ENCODE measurements at places on chromosomes 6 and 20.

GRCh38 chr20:12086359-12086758, 168.7 kb downstream of the BTBD3 start:
- peak; percentile 36 for DNase-seq

DNA sequence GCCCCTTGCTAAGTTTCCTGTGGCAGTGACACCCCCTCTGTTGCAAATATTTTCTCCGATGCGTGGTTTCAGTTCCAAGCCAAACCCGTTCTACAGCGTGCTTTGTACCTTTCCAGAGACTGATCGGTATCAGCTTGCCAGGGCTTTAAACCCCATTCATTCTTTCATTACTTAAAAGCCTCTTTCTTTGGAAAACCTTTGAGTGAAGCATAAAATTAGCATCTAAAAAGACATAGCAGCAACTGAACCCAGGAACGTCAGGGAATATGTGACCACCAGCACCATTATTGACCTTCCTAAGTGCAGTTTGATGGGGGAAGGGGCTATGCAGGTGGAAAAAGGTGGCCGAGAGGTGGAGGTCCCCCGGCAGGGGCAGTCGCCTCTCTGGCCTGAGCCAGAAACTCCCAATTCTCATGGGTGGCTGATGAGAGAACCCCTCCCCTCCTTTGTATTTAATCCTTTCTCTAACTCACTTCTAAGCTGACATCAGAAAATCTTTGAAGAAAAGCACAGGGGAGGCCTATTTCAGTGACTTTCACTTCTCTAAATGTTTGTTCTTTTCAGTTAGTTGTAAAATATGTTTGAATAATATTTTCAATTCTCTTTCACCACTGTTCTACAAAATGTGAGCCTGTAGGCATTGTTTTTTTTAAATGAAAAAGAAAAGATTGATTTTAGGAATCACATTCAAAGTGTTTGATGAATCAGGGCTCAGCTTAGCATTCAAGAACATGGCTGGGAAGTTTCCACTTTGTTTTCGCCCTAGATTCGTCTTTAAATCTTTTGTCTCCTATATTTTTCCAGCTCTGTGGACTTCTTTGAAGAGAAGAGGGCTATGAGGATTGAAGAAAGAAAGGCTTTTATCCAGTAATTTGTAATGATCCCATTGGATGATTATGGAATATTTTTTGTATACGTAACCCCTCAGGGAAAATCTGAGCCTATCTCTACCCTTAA, 89.2 kb downstream of the RSPH3 start:
- no peak for DNase-seq

GRCh38 chr20:21315138-21315537, 12.0 kb downstream of the XRN2 start:
- DNase-seq = peak; percentile 78

GRCh38 chr20:17681726-17682102, 328 bp downstream of the RRBP1 start:
- no peak for DNase-seq

GRCh38 chr6:137494988-137495702, 951 bp upstream of the OLIG3 start:
- no peak for DNase-seq

GRCh38 chr20:57716901-57717300, 7.1 kb upstream of the PMEPA1 start:
- no peak for DNase-seq

DNA sequence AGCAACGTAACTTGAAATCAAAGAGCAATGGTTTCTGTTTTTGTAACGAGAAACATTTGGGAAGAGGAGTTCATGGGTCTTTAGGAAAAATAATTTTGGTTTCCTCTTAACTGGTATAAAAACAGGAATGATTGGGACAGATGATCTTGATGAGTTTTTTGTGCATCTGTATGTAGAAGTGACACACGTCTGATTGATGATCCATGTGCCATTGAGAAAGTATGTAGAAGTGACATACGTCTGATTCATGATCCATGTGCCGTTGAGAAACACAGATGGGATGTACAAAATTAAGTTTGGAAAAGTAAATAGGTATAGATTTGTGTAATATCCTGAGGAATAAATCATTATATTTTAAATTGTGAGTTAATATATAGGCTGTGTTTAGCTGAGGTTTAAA, 2.1 kb downstream of the KIAA1586 start:
- DNase-seq = peak; percentile 25

DNA sequence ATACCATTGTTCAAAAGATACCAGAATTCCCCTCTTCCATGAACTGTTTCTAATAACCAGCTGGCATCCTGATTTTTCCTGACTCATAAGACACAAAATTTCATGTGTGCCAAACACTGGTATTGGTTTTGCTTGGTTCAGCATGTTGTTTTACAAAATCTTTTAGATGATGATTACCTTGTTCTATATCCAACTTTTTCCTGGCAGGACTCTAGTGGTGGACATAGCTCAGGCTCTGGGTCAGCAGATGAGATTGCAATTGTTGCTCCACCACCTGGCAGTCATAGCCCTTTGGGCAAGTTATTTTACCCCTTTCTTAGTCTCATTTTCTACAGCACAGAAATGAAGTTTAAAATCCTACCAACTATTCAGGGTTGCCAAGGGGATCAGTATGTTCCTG, 6.2 kb downstream of the TRIM38 start:
- DNase-seq = peak; percentile 17

DNA sequence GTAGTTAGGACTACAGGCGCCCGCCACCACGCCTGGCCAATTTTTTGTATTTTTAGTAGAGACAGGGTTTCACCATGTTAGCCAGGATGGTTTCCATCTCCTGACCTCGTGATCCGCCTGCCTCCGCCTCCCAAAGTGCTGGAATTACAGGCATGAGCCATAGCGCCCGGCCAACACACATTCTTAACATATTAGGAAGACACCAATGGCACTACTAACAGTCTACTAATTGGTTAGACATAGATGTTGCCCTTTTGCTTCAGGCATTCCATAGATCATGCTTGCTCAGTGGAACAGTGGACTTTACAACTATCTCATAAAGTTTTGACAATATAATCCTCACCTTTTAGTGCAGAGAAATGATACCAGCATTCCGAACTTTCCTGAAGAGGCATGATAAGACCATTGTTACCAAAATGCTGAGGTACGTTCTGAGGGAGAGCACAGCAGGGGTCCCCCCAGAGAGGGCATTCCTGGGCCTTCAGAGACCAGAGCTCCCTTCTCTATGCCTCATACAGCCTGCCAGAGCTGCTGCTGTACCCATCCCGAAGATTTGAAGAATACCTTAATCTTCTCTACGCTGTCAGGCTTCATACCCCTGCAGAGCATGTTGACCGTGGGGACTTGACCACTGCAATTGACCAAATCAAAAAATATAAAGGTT, 89.4 kb downstream of the ECT2L start:
- no peak for DNase-seq

DNA sequence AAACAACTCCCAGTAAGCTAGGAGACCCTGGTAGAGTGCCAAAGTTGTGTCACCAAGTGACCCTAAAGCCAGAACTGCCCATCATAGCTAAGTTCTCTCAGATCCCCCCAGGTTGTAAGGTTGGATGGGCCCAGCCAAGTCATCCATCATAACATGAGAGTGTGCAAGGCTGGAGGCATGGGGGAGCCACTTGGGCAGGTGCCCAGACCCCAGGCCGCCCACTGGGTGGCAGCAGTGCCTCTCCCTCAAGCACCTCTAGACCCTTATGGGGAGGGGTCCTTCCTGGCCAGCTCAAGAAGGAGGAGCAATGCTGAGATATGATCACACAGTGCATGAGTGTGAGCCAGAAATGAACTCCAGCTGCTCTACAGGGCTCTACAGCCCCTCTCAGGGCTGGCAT, 154.5 kb downstream of the MYLK4 start:
- DNase-seq = no peak

GRCh38 chr6:169942173-169942572, 190.8 kb downstream of the ERMARD start:
- DNase-seq = no peak

DNA sequence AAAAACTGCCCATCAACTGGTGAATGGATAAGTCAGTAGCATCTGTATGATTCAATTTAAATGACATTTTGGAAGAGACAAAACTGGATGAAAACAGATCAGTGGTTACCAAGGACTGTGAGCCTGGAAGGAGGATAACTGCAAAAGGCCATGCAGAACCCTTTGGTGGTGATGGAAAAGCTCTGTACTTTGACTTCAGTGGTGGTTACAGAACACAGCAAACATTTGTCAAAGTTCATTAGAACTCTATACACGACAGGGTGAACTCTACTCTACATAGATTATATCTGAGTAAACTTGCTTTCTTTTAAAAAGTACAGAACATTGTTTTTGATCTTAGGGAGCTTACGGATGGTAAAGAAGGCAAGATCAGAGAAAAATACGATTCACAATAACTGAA, 111.9 kb upstream of the HTR1E start:
- no peak for DNase-seq

DNA sequence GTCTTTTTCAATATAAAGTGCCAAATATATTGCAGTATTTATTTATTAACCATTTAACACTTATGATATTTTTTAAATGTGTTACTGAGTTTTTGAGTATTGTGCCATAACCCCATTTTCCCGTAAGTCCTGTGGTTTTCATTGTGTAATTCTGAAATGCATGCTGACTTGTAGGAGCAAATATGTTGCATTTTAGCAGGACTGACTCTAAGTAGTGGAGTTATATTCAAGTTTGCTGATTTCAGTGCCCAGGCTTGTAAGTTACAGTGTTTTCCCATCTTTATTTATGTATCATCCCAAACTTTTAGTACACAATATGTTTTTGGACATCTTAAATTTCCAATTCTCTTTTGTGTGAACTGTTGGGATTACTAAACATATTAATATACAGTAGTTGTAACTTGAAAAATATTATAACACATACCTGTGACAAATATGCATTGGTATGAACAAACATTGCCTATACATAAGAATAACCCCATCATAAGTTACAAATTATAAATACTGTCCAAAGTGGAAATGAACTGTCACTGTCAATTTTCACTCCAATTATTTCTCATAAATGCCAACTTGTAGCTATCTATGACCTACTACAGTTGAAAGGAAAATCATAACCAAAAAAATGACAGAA, 179.3 kb upstream of the RUNX2 start:
- DNase-seq = peak; percentile 55

DNA sequence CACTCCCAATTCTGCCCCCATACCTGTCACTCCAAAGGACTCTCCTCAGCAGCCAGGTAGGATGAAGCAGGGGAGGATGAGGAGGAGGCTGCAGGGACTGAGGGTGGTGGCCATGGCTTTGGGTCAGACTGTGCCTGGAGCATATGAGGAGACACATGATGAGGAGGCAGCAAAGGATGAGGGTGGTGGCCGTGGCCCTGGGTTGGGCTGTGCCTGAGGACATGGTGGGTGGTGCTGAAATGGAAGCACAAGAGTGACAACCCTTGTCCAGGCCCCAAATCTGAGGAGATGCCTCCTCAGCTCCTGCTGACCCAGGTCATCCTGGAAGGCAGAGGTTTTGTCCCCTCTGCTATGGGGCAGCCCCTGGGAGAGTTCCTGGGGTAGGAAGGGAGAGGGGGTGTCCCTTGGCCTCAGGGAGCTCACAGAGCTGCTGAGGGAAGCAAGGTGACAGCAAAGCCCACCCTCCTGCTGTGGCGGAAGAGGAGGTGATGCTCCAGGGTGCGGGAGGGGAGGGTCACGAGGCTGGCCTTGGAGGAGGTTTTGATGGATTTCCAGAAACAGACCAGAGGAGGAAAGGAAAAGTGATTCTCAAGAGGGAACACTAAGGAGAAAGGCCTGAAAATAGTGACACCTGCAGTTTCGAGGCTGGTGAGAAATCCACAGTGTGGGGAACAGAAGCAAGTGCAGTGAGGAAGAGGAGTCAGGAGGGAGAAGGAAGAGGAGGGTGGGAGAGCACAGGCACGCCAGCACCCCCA, 4.6 kb downstream of the RAET1G start:
- DNase-seq = no peak

DNA sequence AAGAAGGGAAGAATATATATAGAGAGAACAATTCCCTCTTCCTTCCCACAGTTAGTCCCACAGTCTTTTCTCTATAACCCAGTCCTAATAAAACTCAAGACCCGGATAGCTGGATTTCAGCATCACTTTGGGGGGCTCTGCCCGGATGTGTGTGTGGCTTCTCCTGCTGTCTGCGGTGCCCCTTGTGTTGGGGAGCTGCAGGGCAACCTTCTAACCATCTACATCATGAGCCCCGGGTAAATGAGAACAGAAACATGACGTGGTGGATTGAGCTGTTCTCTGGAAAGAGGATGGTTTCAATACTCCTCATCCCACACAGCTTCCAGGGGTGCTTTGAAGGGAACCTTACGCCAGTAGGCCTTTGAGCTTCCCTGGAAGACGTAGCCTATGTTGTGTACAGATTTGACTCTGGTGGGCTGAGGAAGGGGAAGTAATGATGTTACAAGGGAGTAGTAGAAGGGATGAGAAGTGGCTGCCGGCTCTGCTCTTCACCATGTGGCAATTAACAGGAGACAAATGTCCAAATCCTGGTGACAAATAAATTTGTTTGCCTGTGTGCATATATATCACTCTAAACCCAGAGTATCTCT, 13.5 kb upstream of the PRDM1 start:
- DNase-seq = no peak

DNA sequence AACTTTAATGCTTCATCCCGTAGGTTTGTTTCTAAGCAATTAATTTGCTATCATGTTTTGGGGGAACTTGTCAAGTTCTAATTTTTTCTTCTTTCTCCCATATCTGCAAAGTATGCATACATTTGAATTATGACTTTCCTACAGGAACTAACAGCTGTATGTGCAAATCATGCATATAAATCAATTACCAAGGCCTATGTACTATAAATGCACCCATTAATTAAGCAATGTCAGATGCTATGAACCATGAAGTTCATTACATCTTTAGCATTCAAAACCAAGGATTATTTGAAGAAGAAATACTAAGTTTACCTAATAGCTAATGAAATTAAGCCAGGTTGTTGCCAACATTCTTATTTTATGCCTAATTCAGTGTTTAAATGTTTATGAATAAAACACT, 851.3 kb downstream of the TFAP2A start:
- no peak for DNase-seq

DNA sequence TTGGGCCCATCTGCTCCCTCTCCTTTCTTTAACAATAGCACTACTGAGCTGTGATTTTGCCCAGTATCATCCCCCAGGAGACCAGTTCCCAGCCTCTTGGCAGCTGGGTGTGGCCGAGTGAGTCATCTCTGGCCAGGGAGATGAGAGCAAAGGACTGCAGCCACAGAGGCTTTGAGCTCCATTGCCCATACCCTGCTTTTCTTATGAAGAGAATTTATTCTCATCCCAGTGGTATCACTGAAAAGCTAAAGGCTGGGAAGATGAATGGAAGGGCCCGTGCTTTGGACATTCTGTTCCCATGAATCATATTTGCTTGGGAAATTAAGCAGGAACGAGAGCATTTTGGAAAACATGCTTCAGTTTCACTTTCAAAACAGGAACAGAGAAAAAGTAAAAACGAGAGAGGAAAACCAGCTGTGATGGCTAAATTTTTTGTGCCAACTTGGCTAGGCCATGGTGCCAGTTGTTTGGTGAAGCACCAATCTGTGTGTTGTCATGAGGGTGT, 14.9 kb downstream of the CST3 start:
- peak; percentile 77 for DNase-seq
